AML-193 (cell line): ENCODE measurements at places on chromosomes 6 and 20.

- no peak for DNase-seq
These were observed 53.7 kb downstream of the KIF13A start for GRCh38 chr6:17933716-17934115.

DNA sequence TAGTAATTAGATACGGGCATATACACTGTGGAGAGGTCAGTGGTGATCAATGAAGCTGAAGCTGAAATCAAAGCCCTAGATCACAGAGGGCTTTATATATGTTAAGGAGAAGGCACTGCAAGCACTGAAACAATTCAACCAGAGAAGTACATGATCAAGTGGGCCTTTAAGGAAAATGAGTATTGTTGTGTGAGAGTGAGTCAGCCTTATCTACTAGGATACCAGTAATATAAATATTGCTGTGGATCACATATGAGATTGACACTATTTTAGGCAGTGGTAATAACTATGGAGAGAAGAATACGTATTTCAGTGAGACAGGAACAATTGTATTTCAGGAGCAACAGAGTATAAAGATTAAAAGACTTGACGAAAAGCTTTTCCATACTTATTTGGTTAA, 1172.2 kb upstream of the GJE1 start:
- no peak for DNase-seq

GRCh38 chr6:166862287-166862977, 93.9 kb downstream of the RNASET2 start:
- no peak for DNase-seq

- no peak for DNase-seq
These were observed 91.3 kb downstream of the GRIK2 start for GRCh38 chr6:101484781-101485180.

- no peak for DNase-seq
These were observed 9.1 kb downstream of the HIVEP2 start for GRCh38 chr6:142935553-142936517.

GRCh38 chr6:152096863-152097496, 289.5 kb downstream of the ESR1 start:
- no peak for DNase-seq
